ENCODE measurements at places on chromosomes 5 and 9. TPM values are rescaled to one million over a fixed set of nuclear protein-coding genes. Genes with fewer than 3 reads are reported as not detected.

The PRRX2 gene
- polyA plus RNA-seq: not detected

The ANKRD34B gene
- 0.43 TPM for polyA plus RNA-seq

The SRD5A1 gene
- 38.4 TPM for polyA plus RNA-seq

The RNF183 gene
- not detected for polyA plus RNA-seq

The COL5A1 gene
- polyA plus RNA-seq: not detected

The TRAPPC13 gene
- 17.3 TPM for polyA plus RNA-seq

The GRIN3A gene
- polyA plus RNA-seq: 0.11 TPM

DNA sequence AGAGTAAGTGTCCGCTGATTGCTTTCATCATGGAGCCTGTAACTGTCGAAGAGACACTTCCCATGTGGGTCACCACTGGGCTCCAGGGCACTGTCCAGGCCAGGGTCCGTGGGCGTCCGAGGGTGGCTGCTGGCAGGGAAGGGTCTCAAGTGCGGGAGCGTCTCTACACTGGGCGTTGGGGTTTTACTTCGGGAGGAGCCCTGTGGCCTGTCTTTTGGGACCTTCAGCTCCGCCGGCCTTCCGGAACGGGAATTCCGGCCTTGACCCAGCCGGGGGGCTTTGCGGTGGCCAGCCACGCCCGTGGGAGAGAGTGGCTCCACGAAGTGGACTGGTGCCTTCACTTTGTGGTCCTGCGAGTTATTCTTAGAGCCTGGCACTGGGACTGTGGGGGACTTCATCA lies 86.2 kb downstream of the CAMSAP1 start:
- no peaks in the 10 kb centered on the region for H3K4me1 ChIP-seq
- no peak for DNase-seq
- H3K4me3 ChIP-seq: no peak overlapping the region
- H3K36me3 ChIP-seq: peaks cover 91% of the 10 kb centered on the region
- no peak overlapping the region for H3K27ac ChIP-seq

- no peaks in the 10 kb centered on the region for H3K4me1 ChIP-seq
- no peaks in the 10 kb centered on the region for H3K27me3 ChIP-seq
- no peak overlapping the region for H3K4me3 ChIP-seq
- no peak for DNase-seq
- H3K27ac ChIP-seq: no peak overlapping the region
Measured at GRCh38 chr5:63854076-63854475, 108.2 kb downstream of the HTR1A start.

- no peak overlapping the region for H3K4me3 ChIP-seq
- H3K4me1 ChIP-seq: no peaks in the 10 kb centered on the region
- no peaks in the 10 kb centered on the region for H3K36me3 ChIP-seq
- H3K27me3 ChIP-seq: no peaks in the 10 kb centered on the region
- no peak overlapping the region for H3K27ac ChIP-seq
Measured at GRCh38 chr9:111825468-111826145, 30.9 kb upstream of the SHOC1 start.

DNA sequence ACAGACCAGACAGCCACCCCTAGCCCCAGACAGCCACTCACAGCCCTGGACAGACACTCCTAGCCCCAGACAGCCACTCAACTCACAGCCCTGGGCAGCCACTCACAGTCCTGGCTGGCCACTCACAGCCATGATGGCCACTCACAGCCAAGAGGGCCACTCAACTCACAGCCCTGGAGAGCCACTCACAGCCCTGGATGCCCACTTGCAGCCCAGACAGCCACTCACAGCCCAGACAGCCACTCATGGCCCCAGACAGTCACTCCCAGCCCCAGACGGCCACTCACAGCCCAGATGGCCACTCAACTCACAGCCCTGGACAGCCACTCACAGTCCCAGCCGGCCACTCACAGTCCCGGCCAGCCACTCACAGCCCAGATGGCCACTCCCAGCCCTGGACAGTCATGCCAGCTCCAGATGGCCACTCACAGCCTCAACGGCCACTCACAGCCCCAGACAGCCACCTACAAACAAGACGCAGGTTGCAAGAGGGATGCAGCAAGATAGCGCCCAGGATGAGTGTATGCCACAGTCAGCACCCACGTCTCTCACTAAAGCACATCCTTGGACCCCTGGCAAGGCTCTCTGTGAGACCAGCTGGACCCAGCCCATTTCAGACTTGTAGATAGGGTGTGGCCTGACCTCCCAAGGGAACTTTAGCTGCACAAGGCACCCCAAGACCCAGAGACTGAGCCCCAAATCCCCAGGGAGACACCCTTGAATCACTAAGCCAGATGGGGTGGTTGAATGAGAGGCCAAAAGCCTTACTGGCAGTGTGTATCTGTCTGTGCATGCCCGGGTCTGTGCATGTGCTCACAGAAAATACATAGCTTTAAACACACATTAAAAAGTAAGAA lies 22.4 kb downstream of the ZDHHC11B start:
- no peaks in the 10 kb centered on the region for H3K4me1 ChIP-seq
- H3K27ac ChIP-seq: no peak overlapping the region
- no peaks in the 10 kb centered on the region for H3K27me3 ChIP-seq
- no peak for DNase-seq

GRCh38 chr9:17928228-17928627 lies 349.4 kb downstream of the SH3GL2 start:
- H3K27me3 ChIP-seq: no peaks in the 10 kb centered on the region
- no peak overlapping the region for H3K27ac ChIP-seq

DNA sequence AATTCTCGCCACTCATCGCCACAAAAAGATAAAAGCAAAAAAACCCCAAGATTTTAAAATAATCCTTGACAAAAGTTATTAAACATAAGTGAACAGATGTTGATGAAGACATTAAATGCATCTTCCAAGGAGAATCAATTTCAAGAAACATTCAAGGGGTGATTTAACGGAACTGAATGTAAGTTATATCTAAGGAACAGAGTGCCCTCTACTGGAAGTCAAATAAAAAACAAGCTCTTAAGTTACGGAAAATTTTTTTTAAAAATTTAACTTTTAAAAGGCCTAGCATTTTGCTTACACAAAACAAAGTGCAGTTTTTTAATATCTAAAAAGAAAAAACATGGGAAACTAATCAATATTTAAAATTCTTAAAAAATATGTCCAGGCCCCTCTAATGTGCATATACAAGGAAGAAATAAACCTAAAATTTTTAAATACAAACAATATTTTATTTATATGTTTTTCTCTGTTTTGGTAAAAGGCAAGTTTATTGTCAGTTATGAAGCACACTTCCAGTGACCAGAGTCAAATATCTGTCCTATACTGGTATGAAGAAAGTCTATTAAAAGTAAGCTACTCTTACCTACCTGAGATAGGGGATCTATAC lies 28.0 kb downstream of the TEX10 start:
- peak; percentile 11 for DNase-seq
- no peak overlapping the region for H3K27ac ChIP-seq
- H3K4me1 ChIP-seq: no peaks in the 10 kb centered on the region
- H3K36me3 ChIP-seq: peaks cover 70% of the 10 kb centered on the region
- no peak overlapping the region for H3K4me3 ChIP-seq

- no peak overlapping the region for H3K4me3 ChIP-seq
- H3K27me3 ChIP-seq: no peaks in the 10 kb centered on the region
- no peak overlapping the region for H3K27ac ChIP-seq
- DNase-seq: no peak
- H3K4me1 ChIP-seq: no peaks in the 10 kb centered on the region
Measured at GRCh38 chr9:124105266-124105665, 93.7 kb downstream of the LHX2 start.

- no peaks in the 10 kb centered on the region for H3K36me3 ChIP-seq
- no peak for DNase-seq
- H3K4me3 ChIP-seq: no peak overlapping the region
- H3K4me1 ChIP-seq: no peaks in the 10 kb centered on the region
- H3K27me3 ChIP-seq: peaks cover 6% of the 10 kb centered on the region
- H3K27ac ChIP-seq: no peak overlapping the region
Measured at GRCh38 chr5:60836131-60836530, 7.9 kb downstream of the ELOVL7 start.

GRCh38 chr5:138641547-138642298 lies 66.5 kb upstream of the HSPA9 start:
- H3K4me3 ChIP-seq: no peak overlapping the region
- no peak overlapping the region for H3K27ac ChIP-seq
- no peaks in the 10 kb centered on the region for H3K27me3 ChIP-seq
- DNase-seq: peak; percentile 52
- no peaks in the 10 kb centered on the region for H3K4me1 ChIP-seq
- H3K36me3 ChIP-seq: no peaks in the 10 kb centered on the region

DNA sequence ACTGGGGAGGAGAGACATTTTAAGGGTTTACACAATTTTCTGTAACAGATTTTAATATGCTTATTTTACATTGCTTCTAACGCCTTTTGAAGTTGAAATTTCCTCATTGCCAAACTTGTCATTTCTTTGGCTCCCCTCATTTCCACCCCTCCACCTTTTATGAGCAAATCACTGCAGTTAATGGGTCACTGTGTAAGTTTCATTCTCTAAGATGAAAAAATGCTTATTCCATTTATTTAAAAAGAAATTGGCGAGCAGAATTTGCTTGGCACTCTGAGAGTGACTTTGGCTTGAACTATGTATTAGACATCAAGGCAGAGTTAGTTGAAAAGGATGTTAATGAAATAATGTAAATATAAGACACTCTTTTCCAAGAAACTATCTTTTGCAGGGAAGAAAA lies 66.6 kb downstream of the ITGA1 start:
- no peaks in the 10 kb centered on the region for H3K36me3 ChIP-seq
- no peak overlapping the region for H3K27ac ChIP-seq
- no peak overlapping the region for H3K4me3 ChIP-seq
- H3K27me3 ChIP-seq: no peaks in the 10 kb centered on the region
- peaks cover 2% of the 10 kb centered on the region for H3K4me1 ChIP-seq

- H3K4me3 ChIP-seq: no peak overlapping the region
- no peaks in the 10 kb centered on the region for H3K36me3 ChIP-seq
- DNase-seq: no peak
- no peak overlapping the region for H3K27ac ChIP-seq
- peaks cover 22% of the 10 kb centered on the region for H3K4me1 ChIP-seq
- H3K27me3 ChIP-seq: peaks cover 100% of the 10 kb centered on the region
Measured at GRCh38 chr5:93574491-93575305, 6.3 kb downstream of the NR2F1-AS1 start.

DNA sequence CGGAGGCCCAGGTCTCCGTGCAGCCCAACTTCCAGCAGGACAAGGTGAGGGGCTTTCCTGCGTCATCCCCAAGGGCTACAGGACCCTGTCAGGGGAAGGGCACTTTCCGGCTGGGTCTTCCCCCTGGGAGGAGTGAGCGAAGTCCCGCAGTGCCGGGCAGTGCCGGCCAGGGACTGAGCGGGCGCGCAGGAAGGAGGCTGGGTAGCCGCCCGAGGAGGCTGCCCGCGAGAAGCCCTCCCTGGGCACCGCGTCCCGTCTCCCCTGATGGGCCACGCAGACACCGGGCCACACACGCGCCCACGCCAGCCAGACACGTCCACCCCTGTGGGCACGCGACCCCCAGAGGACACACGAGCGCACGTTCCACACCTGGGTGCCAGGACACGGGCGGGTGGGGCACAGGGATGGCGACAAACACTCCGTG lies 357 bp downstream of the PTGDS start:
- no peak for DNase-seq
- H3K27me3 ChIP-seq: peaks cover 20% of the 10 kb centered on the region
- H3K36me3 ChIP-seq: no peaks in the 10 kb centered on the region
- H3K4me3 ChIP-seq: no peak overlapping the region

DNA sequence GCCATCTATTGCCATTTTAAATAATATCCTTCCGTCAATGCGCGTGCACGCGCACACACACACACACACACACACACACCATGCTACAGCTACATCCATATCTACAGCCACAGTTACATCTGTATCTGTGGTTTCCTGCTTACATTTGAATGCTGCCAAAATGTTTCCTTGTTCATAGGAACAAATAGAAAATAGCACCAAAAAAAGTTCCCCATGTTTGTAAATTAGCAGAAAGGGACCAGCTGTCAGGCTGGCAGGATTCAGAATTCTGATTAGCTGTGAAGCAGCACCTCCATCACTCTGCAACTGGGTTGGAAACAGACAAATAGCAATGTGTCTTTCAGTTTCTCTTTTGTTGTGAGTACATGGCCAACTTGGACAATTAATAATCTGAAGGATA lies 601.5 kb downstream of the IRX1 start:
- H3K27me3 ChIP-seq: no peaks in the 10 kb centered on the region
- H3K4me1 ChIP-seq: no peaks in the 10 kb centered on the region
- H3K36me3 ChIP-seq: no peaks in the 10 kb centered on the region
- DNase-seq: no peak

- H3K36me3 ChIP-seq: no peaks in the 10 kb centered on the region
- DNase-seq: no peak
- no peak overlapping the region for H3K27ac ChIP-seq
- no peaks in the 10 kb centered on the region for H3K27me3 ChIP-seq
Measured at GRCh38 chr5:171702135-171702770, 83.4 kb upstream of the SMIM23 start.

DNA sequence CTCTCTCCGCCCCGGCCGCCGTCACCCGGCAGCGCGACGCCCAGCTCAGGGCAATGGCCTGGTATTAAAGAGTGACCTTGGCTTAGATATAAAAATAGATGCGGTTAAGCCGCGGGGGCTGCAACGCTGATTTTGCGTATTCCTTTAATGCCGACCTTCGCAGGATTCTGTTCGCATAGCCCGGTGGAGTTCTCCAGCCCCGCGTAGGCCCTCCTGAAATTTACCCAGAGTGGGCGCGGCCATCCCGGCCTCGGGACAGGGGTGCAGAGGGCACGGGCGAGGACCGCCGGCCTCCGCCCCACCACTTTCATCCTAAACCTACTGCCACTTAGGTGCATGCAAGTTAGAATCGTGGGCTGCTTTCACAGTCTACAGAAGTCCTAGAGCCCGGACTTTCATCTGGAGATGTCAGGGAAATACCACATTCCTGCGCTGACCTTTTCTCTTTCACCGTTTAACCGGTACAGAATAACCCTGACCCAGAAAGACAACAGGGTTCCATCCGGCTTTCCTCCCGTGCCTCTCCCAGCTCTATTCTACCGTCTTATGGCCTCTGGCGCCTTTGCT lies 492 bp upstream of the FAM169A start:
- no peaks in the 10 kb centered on the region for H3K36me3 ChIP-seq
- no peak for DNase-seq
- peaks cover 16% of the 10 kb centered on the region for H3K4me1 ChIP-seq
- peaks cover 16% of the 10 kb centered on the region for H3K27me3 ChIP-seq
- H3K27ac ChIP-seq: no peak overlapping the region

DNA sequence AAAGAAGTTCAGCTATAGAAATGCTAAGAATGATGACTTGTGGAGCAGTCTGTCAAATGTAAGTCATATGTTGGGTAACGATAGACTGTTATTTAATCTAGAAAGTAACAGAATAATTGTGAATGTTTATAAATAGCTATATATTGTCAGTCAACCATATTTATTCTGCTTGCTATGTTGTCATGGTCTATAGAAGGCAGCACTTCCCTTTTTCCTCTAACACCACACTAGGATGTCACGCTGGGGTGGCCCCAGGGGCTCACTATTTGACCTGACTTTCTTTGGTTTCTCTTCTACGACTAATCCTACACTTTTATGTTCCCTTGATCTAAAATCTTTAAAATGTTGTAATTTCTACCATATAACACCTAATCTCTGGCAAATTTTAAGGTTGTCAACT lies 20.5 kb downstream of the ERAP2 start:
- H3K4me1 ChIP-seq: peaks cover 16% of the 10 kb centered on the region
- H3K27me3 ChIP-seq: no peaks in the 10 kb centered on the region
- peaks cover 75% of the 10 kb centered on the region for H3K36me3 ChIP-seq
- peak; percentile 75 for DNase-seq
- peak overlapping the region; percentile 75 for H3K4me3 ChIP-seq
